ENCODE measurements at places on chromosomes 7 and 10.
A peak's percentile ranks its signal among the peaks of the same experiment; 100 is the strongest.

DNA sequence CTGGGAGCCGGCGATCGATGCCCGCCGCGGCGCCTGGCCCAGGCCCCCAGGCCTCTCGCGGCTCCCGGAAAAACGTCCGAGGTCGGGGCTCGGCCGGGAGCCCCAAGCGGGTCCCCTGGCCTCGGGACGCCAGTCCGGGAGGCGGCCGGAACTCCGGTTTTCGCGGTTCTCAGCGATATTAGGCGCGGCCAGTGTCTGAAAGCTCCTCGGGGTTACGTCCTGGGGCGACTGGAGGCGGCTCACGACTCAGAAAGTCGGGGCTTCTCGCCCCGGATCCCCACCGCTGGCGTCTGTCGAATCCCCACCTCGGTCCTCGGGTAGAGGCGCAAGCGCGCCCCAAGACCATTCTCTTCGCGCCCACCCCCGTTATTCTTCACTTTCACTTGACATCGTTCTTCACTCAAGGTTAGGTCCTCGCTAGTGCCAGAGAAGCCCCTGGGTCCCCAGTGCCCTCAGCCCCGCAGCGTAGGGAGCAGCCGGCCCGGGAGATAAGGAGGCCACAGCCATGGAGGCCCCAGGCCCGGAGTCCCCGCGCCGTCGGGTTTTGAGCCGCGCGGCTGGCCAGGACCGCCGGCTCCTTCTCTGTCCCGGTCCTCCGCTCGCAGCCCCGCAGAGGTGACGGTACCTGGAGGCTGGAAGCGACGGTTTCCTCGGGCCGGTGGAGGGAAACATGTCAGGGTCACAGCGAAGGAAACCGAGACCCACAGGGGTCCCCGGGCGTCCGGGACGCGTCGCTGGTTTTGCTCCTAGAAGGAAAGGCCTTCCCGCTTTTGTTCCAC is 35.2 kb upstream of the EBLN1 start:
- peak; percentile 52 for DNase-seq

DNA sequence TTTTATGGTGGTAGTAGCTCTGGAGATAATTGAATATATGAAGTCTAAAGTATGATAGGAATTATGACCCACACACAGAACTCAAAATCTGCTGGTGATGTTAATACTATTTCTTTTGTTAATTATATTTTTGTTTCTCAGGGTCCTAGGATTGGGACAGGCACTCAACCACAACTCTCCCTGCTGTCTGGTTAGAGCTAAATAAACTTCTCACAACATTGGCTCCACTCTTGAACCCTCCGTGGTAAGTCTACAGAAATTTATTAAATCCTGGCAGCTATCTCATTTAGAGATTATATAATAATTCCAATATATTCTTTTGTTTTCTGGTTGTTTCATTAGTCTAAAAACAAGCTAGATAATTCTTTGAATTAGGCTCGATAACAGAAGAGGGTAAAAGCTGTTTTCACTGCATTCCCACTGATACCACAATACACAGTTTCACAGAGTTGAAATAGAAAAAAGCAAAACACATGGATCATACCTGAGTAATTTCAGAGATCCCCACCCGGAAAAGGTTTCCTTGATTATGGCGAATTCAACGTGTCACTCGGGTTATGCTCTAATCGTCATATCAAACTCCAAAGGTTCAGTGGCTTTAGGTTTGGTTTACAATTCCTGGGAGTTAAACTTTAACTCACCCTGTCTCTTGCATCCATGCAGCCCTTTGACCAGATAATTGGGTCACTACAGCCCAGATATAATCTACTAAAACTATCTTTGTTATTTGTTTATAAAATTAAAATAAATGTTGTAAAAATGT is at the start of gene A1CF:
Gene A1CF (minus strand): TSS at position 531 of the 763 bp plus-strand sequence. CDS start 25,687 bp downstream, outside the sequence.
- DNase-seq: no peak

- no peak for DNase-seq
These were observed 46.6 kb upstream of the A1CF start for GRCh38 chr10:50931948-50932431.

DNA sequence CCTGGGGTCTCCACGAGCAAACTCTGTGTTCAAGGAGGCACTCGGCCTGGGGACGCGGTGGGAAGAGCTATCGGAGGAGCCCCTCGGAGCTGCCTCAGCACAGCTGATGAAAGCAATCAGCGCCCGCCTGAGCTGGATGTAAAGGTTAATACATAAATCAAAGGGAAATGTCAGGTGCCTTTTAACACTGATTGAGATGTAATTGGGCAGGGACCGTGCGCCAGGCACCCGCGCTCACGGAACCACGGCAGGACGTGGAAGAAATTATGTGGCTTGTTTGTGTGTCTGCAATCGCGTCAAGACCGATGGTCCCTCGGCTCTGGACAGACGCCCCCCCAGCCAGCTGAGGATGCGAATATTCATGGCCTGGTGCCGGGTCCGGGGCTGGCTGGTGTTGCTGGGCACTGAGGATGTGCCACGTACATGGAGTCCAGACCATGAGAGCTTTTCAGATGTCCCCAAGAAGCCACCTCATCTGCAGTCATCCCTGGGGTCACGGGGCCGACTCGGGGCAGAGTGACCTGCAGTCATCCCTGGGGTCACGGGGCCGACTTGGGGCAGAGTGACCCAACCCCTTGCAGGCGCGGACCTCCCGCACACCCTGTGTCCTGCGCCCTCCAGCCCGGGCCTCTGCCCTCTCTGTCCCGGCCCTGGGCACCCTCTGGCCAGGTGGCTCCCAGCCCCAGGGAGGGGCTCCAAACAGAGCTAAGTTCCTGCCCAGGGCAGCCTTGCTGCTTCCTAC is 15.6 kb downstream of the FOXL3 start:
- DNase-seq: no peak

DNA sequence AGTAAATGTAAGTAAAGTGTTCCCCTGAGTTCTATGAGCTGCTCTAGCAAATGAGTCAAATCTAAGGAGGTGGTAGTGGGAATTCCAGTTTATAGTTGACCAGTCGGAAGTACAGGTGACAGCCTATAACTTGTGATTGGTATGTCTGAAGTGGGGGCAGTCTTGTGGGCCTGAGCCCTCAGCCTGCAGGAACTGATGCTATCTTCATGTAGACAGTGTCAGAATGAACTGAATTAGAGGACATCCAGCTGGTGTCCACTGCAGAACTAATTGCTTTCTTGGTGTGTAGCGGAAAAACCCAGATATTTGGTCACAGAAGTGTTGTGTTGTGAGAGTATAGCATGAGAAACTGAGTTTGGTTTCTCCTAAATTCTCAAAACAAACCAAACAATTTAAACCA is 127.9 kb upstream of the AMPH start:
- no peak for DNase-seq

DNA sequence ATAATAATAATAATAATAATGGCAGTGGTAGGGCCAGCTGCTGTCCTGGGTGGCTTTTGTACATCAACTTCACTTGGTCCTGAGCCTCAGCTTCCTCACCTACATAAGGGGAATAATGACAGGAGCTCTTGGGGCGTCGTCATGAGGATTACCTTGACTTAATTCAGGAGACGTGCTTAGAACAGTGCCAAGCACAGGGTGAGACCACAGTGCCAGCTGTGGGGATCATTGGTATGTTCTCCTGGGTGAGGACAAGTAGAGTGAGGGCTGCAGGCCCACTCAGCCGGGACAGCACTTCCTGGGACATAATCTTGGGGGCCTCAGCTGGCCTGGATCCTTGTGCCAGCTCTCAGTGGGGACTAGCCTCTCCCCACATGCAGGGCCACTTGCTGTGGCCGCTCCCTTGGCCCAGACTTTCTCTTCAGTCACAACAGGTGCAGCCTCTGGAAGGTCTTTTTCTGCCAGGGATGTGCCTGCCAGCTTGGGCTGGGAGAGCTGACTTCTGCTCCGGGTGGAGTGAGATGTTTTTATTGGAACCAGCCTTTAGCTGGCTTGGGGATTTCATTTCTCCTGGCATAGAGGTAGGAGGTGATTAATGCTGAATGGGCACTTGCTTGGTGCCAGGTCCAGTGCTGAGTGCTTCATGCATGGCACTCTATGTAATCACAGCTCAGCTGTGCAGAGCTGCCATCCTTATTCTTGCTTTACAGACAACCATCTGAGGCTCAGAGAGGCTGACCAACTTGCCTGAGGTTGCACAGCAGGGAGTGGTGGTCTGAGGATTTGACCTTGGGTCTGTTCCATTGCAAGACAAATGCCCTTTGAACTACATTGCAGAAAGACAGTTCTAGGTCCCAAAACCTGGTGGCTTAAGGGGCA is 45.3 kb downstream of the TSPAN15 start:
- DNase-seq: no peak

GRCh38 chr7:23055582-23056178 is 41.8 kb upstream of the HYCC1 start:
- peak; percentile 81 for DNase-seq

- no peak for DNase-seq
These were observed 351.1 kb downstream of the GATA3 start for GRCh38 chr10:8405596-8405995.

GRCh38 chr7:18086165-18087025 is 58.7 kb upstream of the PRPS1L1 start:
- DNase-seq: no peak

GRCh38 chr10:114471906-114472876 is 67.9 kb upstream of the AFAP1L2 start:
- DNase-seq: no peak

DNA sequence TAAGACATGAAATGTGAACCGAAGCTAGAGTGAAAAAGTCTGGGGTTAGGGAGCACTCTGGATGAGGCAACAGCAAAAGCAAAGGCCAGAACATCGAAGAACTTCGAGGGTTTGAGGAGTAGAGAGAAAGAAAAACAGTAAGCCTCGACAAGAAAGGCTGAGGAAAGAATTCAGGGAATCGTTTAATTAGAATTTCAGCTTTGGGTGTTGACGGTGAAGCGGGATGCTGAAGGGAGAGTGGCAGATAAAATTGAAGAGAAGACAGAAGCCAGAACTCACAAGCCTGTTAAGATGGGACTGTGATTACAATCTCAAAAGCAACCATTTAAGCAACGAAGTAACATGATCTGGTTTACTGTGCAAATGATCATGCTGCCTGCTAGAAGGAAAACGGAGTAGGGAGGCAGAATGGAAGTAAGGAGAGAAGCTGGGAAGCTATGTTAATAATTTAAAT is 2.1 kb downstream of the TRDMT1 start:
- DNase-seq: no peak
